ENCODE measurements at places on chromosomes 6 and 20. TPM values are rescaled to one million over a fixed set of nuclear protein-coding genes. Genes with fewer than 3 reads are reported as not detected.

The HLA-DPB1 gene
- total RNA-seq, result 2.3 TPM

The RAET1L gene
- not detected for total RNA-seq

The HNF4A gene
- not detected for total RNA-seq

The MRPL2 gene
- 18.1 TPM for total RNA-seq

The WFDC10B gene
- 0.14 TPM for total RNA-seq

The ENPP4 gene
- total RNA-seq, result 2.8 TPM

The FILIP1 gene
- total RNA-seq, result 0.14 TPM

The TCP11 gene
- total RNA-seq, result not detected

The DPPA5 gene
- total RNA-seq, result not detected

The PTK6 gene
- total RNA-seq, result under 0.01 TPM

The OR2H2 gene
- total RNA-seq, result not detected

The ENTPD6 gene
- total RNA-seq, result 64.3 TPM

The PPP1R16B gene
- not detected for total RNA-seq

The GJA10 gene
- total RNA-seq, result not detected

The SPTLC3 gene
- 2.8 TPM for total RNA-seq

The ZNF165 gene
- total RNA-seq, result 0.57 TPM

The TRERF1 gene
- 1.8 TPM for total RNA-seq

The FKBP1C gene
- total RNA-seq, result 0.57 TPM

The EDN3 gene
- not detected for total RNA-seq

The ZNF343 gene
- 14.3 TPM for total RNA-seq
